Heart left ventricle (tissue), 16 donors: ENCODE measurements at places on chromosomes 6 and 20.

- no peak for DNase-seq
Observed at GRCh38 chr6:50842861-50843384, 24.3 kb downstream of the TFAP2B start.

GRCh38 chr6:51618563-51618962, 468.9 kb downstream of the PKHD1 start:
- no peak for DNase-seq

- no peak for DNase-seq
Observed at GRCh38 chr20:51691703-51692102, 76.5 kb downstream of the ATP9A start.

DNA sequence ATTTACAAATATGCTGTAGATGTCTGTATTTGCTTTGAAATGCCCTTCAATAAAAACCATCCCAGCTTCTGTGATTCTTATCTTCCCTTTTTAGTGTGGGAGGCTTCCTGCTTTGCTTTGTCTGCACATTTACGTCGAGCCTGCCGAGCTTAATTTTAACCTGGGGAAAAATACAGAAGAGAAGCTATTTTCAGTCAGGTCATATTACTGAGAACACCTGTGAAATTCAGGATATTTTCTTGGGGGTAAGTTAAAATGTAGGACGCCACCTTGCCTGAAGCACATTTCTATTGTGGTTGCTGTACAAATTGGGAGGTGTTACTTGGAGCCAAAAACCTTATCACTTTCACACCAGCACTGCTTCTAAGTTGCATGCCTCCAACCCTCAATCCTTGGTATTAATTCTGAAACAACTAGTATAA, 43.6 kb upstream of the FUCA2 start:
- no peak for DNase-seq

- DNase-seq: no peak
Observed at GRCh38 chr6:162085561-162085960, 642.0 kb downstream of the PRKN start.

GRCh38 chr20:25277941-25278521, 30.1 kb downstream of the PYGB start:
- peak; percentile 36 for DNase-seq

GRCh38 chr6:21142741-21143140, 450.8 kb upstream of the SOX4 start:
- no peak for DNase-seq

DNA sequence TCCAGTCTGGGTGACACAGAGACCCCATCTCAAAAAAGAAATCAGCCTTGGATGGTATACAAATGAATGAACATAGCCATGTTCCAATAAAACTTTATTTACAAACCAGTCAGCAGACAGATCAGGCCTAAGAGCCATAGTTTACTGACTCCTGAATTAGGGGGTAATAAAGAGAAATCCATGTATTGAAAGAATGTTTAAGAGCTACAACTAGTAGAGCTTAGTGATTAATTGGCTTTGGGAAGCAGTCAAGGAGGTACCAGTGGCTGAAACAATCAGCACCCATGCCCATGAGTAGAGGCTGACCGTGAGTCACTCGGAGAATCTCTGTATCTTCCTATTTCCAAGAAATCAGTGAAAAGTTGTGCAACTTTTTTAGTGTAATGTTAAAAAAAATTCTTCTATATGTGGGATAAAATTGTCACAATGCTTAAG, 223.6 kb upstream of the RREB1 start:
- DNase-seq: no peak
